Substantia nigra (tissue), 51 donors: ENCODE measurements at places on chromosomes 2 and 18.

- no peak for DNase-seq
These were observed 13.3 kb downstream of the LIMS2 start for GRCh38 chr2:127661949-127662510.

DNA sequence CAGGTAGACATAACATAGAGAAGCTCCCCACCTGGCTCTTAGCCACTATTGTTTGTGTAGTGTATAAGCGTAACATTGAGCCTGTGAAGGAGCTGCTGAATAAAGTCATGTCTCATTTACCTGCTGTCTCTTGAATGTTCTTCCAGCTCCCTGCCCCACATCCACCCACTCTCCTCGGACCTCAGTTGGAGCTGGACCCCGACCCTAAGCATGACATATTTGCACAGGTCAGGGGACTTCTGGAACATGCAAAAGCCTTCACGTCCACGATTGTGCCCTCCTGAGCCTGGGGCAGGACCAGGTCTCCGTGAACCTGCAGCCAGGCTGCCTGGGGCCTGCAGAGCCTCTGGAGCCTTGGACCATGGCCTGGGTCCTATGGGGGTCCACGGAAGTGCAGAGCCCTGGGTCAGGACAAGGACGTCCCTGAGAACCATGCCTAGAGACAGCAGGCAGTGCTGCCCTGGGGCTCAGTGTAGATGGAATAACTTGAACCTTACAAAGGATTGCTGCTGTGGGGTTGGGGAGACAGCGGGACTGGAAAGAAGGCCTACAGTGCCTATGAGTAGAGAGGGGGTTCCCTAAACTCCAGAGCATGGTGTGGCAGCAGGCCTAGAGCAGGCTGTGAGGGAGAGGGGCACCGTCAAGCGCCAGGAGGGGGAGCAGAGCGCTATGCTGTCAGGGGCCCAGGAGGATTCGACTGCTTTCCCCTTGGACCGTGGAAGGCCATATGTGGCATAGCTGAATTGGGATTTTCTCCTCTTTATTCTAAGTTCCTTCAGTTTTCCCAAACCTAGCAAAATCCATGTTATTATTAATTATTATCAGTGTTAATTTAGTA is 99.9 kb upstream of the ZNF236 start:
- DNase-seq: no peak

DNA sequence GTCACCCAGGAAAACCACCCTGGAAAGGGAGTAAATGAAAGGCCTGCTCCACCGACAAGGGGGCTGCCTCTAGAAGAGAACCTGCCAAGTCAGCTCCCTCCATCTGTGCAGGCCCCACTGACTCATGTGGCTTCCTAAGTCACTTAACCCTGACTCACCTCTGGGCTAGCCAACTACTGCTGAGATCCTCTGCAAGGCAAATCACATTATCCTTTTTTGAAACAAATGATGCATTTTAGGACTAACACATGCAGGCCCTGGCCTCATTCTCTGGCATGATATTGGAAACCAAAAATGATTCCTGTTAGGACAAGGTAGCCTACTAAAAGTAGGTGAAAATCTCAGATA is 474.6 kb downstream of the EPHA4 start:
- DNase-seq: no peak

DNA sequence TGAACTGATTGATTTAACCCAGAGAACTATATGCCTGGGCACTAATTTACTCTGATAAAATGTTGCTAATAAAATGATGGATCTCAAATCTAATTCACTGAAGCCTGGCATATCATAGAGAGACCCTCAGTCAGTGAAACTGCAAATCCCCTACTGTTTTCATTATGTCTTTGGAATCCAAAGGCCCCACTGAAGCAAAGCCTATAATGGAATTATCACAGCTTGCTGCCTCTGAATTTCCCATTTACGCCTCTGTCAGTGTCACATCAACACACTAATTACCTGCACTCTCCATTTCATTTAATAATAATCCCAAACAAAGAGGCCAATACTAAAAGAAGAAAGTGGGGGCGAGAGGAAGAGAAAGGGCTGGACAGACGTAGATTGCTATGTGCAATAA is 470.9 kb downstream of the MBD2 start:
- DNase-seq: no peak

GRCh38 chr2:69122271-69122670 is 109.3 kb downstream of the ANTXR1 start:
- DNase-seq: no peak

DNA sequence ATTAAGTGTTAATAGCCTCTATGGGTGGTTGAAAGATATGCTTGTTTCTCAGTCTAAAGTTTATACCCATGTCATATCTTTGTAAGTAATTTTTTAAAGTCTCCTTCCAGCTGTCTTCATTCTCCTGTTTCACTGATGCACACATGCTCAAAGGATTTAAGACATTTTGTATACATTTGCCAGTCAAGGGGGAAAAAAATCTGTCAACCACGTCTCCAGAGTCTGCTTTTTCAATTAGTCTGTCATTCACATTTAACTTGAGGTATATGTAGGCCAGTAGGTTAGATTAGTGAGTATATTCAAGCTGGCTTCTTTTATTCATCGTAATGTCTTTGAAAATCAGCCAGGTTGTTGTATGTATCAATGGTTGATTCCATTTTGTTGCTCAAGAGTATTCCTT is 193.5 kb downstream of the MCFD2 start:
- no peak for DNase-seq

GRCh38 chr2:154696810-154697417 is 1.6 kb upstream of the KCNJ3 start:
- no peak for DNase-seq

- DNase-seq: no peak
These were observed at the start of gene ERBB4 for GRCh38 chr2:212538305-212539071. ERBB4 (minus strand) TSS chr2:212538802; CDS start chr2:212538530, 272 bp downstream.

DNA sequence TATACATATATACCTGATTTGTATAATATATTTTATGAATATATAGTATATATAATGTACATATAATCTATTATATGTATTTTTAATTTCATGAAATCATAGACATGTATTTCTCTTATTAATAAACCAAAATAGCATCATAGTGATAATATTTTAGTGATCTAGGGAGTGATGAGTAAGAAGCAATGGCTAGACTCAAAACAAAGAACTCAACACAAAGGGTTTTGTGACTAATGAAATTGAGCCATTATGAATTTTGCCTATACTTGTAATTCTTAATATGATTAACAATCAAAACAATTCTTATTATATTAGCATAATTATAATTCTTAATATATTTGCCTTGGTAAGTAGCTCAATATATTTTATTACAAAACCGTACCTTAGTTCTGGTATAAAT is 1614.1 kb upstream of the TMEFF2 start:
- no peak for DNase-seq

GRCh38 chr2:13686262-13686661 is 946.3 kb upstream of the LRATD1 start:
- DNase-seq: no peak

DNA sequence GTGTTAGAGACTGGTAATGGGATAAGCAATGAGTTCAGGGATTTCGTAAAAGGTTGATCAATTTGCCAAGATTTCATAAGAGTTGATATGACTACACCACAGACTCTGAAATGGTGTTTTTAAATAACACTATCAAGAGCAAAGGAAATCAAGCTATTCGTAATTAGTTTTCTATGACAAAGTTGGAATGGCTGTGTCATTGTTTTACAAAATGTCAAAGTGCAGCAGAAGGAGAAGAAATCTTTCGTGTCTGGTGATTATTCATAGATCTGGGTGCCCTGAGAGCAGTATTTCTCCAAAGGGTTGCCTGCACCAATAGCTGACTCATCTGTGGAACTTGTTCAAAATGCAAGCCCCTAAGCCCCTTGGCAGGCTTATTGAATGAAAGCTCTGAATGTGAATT is 70.1 kb downstream of the NABP1 start:
- no peak for DNase-seq

DNA sequence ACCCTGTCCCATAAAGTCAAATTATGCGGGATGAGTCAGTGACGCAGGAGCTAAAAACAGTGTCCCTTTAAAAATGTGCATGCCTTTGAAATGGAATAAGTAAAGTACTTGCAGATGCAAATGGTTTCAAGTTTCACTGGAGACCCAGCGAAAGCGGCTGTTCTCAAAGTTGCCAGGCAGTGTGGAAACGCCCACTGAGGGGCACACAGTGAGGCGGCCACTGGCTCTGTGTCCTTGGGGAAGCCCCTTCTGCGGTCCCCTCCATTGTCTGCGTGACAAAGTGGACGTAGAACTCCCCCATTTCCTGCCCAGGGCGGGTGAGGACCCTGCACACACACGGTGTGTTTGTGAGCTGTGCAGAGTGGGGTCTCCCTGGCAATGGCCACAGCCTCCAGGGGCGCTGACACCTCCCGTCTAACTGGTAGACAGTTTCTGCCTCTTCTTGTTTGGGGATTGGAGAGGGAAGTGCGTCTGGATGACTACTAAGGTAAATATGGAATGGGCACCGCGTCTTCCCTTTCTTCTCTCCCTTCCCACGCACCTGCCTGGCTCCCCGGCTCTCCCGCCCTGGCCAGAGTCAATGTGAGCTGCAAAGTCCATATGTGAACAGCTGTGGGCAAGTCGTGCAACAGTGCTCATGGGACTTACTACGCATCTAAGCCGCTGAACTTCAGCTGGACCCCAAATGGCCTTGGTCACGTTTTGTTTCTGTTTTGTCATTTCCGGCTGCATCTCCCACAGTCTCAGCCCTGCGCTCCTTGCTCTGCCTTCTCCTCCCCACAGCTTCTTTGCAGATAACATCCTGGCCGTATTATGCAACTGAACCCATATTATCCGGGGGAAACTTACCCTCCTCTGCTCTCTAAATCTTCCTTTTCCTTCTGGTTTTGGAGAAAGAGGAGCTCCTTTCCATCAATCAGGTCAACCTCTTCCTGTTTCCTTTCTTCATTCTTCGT is 33.7 kb upstream of the ZNF516 start:
- DNase-seq: no peak

DNA sequence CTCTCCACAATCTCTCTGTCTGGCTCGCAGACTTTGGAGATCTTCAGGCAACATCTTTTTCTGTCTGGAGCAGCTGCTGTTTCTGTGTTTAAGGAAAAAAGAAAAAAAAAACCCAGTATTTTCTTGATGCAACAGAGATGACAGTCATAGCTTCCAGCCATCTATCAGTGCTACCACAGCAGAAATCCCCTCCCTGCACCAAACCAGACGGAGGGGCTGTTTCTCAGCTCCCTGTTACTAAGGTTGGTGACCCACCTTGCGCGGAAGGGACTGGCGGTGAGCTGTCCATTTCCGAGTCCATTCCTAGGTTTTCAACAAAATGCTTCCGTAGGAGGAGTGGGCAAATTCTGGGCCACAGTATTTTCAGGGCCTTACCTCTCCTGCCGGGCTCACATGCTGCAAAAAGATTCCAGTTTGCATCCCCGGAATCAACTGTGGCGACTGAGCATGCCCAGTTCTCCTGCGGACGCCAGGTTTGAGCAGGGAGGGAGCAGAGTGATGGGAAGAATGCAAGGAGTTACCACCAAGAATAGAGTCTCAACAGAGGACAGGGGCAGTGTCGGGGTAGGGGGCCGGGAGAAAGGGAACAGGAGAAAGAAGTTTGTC is 1.2 kb downstream of the SLC4A10 start:
- no peak for DNase-seq

GRCh38 chr18:23291456-23292205 is 156.3 kb downstream of the CABLES1 start:
- no peak for DNase-seq

GRCh38 chr2:233032551-233033320 is at the start of gene NEU2:
NEU2 (plus strand) TSS chr2:233032672; CDS start chr2:233032672, 0 bp downstream.
- DNase-seq: no peak

- DNase-seq: no peak
These were observed 22.1 kb upstream of the KCNG2 start for GRCh38 chr18:79775441-79776221.

- no peak for DNase-seq
These were observed 119.3 kb upstream of the RBBP8 start for GRCh38 chr18:22813648-22814328.

DNA sequence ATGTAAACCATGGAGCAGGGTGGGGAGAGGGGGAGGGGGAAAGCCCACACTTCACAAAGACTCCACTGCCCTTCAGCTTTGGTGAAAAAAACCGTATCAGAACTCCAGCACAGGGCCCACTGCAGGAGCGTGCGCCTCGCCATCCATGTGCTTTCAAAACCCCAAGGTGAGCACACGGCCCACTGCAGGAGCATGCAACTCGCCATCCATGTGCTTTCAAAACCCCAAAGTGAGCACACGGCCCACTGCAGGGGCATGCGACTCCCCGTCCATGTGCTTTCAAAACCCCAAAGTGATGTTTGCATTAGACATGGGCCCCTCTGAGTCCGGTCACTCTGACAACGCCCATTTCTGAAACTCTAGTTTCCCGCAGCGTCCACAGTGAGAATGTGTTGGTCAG is 7.8 kb downstream of the TXNL4A start:
- DNase-seq: no peak

GRCh38 chr2:144233317-144233716 is 286.6 kb downstream of the ZEB2 start:
- DNase-seq: no peak

DNA sequence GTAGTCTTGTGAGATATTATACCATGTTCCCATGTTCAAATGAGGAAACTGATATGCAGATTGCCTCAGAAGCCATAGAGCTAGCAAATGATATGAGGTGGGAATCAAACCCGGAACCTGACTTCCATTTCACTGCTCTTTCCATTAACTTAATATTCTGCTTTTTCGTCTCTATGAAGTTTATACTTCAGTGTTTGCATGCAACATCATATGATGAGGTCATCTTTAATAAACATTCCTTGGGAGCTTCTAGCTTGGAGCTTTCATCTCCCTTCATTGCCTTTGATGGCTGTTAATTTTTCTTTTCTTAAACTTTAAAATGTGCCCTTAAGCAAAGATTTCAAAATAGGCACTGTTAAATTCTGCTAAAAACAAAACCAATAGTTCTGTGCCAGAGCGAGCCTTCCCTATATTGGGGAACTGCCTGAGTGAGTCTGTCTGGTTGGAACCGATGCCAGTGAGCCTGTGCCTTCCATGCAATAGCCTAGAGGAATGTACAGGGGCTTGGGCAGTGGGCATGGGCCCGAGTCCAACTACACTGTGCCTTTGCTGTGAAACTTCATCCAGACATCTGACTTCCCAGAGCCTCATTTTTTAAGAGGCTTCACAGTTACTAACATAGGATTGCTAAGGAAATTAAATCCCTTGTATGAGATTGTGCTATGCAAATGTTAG is 91.1 kb upstream of the TMEM200C start:
- DNase-seq: no peak

GRCh38 chr2:227423656-227424499 is 36.1 kb upstream of the SCYGR1 start:
- no peak for DNase-seq

- DNase-seq: no peak
These were observed 333.0 kb downstream of the PTPRM start for GRCh38 chr18:7900091-7900490.

DNA sequence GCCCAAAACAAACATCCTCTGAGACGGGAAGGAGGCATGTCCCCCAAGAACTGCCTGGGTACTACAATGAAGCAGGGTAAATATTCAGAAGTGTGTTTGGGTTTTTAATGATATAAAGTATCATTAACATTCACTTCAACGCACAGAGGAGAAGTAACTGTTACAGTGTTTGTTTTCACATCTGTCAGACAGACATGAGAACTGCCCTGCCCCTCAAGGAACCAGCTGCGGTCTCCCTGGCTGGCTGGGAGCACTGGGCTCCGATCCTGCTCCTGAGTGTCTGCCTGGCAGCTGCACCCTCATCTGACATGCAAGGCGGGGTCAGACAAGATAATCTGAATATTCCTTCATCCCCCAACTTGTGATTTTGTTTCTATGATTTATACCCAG is 75.6 kb downstream of the MBP start:
- peak; percentile 35 for DNase-seq

GRCh38 chr2:176099728-176100546 is at the start of gene HOXD12:
HOXD12 (plus strand) TSS chr2:176099795; CDS start chr2:176099802, 7 bp downstream.
- no peak for DNase-seq
